Stimulated activated CD4-positive, alpha-beta T cell treated with anti-CD3 and anti-CD28 coated beads, TNF-alpha, amount 100 ng/mL, for 4 hours (primary cell): ENCODE measurements at places on chromosomes 11 and 22.

DNA sequence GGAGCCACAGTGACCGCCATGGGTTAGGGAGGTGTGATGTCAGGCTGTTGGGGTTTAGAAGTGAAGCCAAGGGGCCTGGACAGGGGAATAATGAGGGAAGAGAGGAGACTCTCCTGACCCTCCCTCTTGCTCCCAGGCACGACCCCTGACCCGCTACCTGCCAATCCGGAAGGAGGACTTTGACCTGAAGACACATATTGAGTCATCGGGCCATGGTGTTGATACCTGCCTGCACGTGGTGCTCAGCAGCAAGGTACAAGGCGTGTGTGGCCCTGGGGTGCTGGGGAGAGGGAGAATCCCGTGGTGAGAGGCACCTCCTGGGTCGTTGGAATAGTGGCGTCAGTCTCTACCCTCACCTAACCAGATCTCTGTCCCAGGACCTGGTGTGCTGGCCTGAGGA is 29.5 kb downstream of the TREH start:
- no peak for DNase-seq

DNA sequence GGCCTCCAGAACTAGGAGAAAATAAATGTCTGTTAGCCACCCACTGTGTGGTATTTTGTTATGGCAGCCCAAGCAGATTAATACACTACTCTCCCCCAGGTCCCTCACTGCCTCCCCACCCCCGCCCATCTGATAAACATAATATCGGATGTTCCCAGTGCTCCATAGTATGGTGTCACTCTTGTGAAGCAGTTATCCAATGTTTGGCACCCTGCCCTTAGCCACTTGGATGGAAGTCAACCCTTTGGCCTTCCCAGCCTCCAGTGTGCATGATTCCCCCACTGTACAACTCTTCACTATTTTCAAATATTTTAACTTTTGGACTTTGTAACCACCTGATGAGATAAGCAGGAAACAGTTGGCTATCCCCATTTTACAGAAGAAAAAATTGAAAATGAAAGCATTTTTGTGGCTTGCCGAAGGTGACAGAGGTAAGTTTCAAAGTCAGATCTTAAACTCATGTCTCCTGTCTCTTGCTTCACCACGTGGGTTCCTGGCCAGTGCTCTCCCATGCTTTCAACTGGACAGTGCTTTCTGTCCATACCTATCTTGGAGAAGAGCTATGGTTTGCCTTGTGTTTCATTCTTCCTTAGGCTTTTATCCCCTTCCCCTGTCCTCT is 53.2 kb downstream of the ALX4 start:
- DNase-seq: no peak

DNA sequence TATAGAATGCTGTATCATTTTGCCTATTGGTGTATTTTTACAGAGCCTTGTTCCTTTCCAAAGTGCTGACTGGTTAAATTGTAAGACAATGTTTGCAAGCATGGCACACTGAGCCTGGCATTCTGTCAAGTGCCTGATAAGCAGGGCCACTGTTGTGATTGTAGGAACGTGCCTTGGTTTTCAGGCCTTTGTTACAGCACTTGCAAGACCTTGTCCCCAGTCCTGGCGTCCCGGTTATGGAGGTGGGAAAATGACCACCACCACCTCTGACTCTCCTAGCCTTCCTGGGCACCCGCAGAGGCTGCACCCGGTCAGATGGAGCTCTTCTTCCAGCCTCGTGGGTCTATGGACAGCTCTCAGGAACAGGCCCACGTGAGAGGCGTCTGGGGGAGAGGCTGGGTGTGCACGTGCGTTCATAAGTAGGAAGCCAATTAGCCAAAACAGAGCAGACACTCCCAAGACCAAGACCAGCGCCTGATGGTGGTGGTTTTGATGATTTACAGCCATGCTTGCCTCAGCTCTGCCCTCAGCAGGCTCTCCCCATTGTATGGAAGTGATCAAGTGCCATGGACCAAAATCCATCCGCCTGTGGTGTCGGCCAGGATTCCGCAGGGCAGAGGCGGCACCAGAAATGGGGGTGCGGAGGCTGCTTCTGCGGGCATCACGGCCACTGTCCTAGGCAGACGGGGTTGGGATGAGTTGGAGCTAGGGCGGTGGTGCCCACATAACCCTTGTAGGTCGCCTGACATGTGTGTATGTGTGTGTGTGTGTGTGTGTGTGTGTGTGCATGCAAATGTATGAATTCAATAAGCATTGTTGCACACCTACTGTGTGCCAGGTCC is 89.8 kb downstream of the RTL6 start:
- DNase-seq: no peak

DNA sequence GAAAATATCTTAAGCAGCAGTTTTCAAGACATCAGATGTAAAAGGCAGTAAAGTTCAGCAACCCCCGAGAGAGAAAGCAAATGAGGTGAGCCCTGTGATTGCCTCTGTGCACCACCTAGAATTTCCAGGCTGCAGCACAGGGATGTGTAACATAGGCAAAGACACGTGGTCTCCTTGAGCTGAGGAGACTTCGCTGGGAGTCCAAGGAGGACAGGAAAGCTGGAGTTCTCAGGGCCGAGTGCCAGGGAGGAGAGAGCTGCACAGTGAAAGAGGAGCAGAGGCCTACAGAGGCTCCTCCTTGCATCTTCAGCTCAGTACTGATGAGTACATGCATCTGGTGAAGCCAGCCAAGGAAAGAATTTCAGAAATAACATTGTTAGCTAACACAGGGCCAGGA is 17.6 kb upstream of the TOLLIP start:
- no peak for DNase-seq

DNA sequence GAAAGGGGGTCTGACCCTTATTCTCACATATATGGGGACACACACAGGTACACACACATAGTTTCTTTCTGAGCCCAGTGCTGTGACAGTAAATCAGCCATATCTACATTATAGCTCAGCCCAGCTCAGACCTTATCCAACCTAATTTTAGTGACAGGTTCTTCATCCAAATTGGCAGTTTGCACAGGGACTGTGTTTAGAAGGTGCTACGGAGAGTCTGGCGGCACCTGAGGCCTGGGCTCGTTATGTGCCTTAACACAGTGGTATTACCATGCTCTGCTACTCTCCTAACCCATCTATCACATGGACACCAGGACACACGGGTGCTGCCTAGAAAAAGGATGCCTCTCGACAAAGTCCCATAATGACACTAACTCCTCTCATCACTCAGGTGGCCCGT is 109.3 kb downstream of the GALNT18 start:
- DNase-seq: no peak

DNA sequence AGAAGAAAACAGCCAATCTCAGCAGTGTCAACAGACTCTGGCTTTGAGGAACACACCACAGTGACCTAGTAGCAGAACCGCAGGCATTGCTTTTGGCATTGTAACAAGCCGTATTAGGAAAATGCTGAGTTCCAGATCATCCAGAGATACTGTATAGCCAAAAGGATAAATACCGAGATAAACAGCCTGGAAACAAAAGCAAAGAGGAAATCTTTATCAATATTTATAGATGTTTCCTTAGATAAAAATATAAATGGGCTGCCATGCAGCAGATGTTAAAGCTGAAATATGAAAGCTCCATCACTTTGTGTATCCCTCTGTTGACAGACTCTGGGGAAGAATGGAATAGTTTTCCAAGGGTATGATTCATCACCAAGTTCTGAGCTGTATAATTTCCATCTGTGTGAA is 98.9 kb upstream of the TP53AIP1 start:
- no peak for DNase-seq

DNA sequence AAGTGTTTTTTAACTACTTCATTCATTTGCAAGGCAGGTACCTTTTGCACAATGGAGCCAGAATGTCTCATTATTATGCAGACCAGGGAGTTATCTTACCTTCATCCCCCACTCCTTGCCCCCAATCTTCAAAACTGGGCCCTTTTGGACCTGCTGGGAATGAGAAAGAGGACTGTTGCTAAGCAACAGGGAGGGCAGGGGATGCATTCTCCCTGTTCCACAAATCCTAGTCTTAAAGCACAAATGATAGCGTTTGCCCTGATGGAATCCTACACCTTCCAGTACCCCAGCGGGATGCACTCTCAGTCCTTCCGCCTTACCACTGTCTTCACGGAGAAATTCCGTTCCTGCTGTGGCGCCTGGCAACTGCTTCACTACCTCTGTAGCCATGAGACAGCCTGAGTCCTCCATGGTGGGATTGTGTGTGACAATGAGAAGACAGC is 4.1 kb upstream of the KCNJ1 start:
- DNase-seq: no peak

DNA sequence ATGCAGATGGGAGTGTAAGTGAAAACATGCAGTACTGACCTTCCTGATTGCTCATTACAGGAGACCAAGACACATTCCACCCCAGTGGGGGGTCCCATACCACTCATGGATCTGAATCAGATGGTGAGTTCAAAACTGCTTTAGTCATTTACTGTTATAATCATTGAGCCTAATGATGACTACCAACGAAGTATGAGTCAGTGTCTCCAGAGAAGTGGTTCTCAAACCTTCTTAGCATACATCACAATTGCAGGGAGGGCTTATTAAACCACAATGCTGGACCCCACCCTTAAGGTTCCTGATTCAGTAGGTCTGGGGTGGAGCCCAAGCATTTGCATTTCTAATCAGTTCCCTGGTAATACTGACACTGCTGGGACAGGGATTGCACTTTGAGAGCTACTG is 75.8 kb downstream of the CD44 start:
- DNase-seq: peak; percentile 23

GRCh38 chr11:40037005-40037404 is 1422.4 kb downstream of the LRRC4C start:
- DNase-seq: no peak

DNA sequence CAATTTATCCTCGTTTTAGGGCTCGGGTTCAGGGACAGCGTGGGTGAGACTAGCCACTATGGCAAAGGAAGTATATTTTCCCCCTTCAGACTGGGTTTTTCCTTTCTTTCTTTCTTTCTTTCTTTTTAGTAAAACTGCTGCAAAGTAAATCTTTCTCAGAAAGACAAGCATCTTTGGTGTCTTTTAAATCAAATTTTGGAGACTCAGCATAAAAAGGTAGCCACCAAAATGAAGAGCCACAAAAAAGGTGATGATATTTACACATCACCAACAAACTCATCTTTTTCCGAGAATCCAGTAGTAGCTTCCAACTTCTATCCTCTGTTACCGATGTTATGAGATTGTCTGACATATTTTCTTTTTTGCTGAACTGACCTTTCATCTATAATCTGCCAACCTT is 88.6 kb downstream of the MPPED2 start:
- no peak for DNase-seq
